ENCODE measurements at places on chromosomes 3 and 15.
A peak's percentile ranks its signal among the peaks of the same experiment; 100 is the strongest.

GRCh38 chr3:191328383-191328961, 722 bp upstream of the CCDC50 start:
- no peak for DNase-seq

DNA sequence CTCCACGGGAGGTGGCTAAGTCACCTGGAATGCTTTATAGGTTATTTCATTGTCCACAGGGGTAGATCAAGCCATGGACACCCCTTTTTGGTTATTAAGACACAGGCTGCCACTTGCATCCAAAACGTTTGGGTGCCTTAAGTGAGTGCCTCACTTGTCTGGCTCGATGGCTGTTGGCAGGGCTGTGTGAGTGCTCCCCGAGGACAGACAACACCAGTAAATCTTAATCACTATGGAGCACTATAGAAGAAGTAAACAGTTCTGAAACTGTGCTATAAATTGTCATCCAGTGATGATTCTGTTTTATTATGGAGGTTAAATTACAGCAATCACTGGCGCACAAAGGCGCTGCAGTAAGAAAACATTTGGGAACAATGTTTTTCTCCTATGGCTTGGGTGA, 215.5 kb downstream of the CACNA2D3 start:
- no peak for DNase-seq

DNA sequence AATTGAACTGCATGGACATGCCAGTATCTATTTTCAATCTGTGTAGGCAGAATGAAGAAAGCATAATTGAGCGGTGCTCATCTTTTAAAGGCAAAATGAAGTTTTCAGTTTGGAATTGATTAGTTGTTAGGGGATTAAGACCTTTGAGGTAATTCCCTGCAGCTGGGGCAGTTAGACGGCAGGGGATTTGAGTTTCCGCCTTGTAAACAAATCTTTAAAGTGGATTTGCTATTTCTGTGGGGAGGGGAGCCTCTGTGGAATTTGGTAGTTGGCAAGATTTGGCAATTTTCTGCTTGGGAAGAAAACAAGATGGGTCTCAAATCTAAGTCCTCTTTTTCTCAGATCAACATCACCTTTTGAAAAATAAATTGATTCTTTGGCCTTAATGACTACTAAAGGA, 212.5 kb upstream of the CNTN6 start:
- no peak for DNase-seq

GRCh38 chr15:63436872-63437375, 55.3 kb upstream of the CA12 start:
- DNase-seq, result peak; percentile 68

DNA sequence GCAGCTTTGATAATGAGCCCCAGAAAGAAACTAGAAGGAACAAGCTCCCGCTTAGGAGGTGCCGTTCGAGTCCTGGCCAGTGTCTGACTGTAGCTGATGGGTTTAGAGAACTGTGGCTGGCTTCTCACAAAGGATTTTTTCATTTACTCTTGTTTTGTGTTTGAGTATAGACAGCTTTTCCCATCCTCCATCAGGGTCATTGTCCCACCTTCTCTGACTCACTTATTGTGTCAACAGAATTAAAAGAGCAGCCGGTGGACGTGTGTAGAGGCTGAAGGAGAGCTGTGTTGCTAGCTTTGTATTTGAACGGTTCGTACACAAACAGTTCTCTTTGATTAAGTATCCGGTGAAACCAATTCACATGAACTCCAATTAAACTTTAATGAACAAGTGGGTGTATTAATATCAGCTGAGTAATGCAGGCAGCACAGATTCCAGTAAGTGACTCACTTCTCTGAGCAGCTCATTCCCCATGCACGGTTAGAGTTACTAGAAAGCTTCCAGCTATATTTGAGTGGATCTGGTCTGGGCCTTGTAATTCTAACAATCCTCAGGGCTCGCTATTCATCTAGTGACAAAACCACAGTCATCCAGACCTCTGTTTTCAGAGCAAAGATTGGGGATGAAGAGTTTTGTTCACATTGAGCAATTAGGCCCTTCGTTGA, 141.0 kb downstream of the LPP start:
- DNase-seq, result no peak

DNA sequence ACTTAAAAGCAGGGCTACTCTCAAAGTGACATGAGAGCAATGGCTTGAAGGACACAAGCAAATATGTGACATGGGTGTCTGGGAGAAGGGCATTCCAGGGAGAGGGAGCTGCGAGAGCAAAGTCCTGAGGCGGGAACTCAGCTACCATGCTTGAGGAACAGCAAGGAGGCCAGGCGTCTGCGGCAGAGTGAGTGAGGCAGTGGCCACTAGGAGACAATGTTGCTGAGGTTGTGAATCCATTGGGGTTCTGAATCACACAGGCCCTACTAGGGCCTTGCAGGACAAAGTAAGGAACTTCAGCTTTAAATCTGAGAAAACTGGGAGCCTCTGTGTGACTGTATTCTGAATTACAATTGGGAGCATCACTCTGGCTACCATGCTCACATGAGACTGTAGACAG, 94.1 kb upstream of the PRICKLE2 start:
- DNase-seq, result no peak

Data from CD4-positive, alpha-beta T cell treated with Interleukin-12 subunit alpha and Interleukin-12 subunit beta, for 1 hour (primary cell).